Uterine smooth muscle cell (primary cell): ENCODE measurements at places on chromosomes 5 and 9. TPM values are rescaled to one million over a fixed set of nuclear protein-coding genes. Genes with fewer than 3 reads are reported as not detected.

The MAN1B1 gene
- total RNA-seq = 73.2 and 128 TPM in 2 replicates

The TNFSF15 gene
- 3.0 and 3.4 TPM in 2 replicates for total RNA-seq

The GRM6 gene
- not detected in 2 replicates for total RNA-seq

The SPINK6 gene
- total RNA-seq = not detected in 2 replicates

The ITK gene
- not detected in 2 replicates for total RNA-seq

The PLCXD3 gene
- 5.5 and 23.2 TPM in 2 replicates for total RNA-seq

The HK3 gene
- total RNA-seq = not detected in 2 replicates

The HSPB3 gene
- 0.25 and 1.8 TPM in 2 replicates for total RNA-seq

The PPP2R2B gene
- total RNA-seq = 0.87 and 1.3 TPM in 2 replicates

The PHF24 gene
- under 0.01 and 0.11 TPM in 2 replicates for total RNA-seq

The LAMC3 gene
- total RNA-seq = 0.89 and 1.00 TPM in 2 replicates

The FAM120AOS gene
- 33.6 and 47.4 TPM in 2 replicates for total RNA-seq

The SLC6A7 gene
- total RNA-seq = under 0.01 TPM in 1 of 2 replicates, not detected in the other

The AQP7 gene
- total RNA-seq = under 0.01 TPM in 1 of 2 replicates, not detected in the other

The TAF11L5 gene
- not detected in 2 replicates for total RNA-seq

The SECISBP2 gene
- total RNA-seq = 27.8 and 32.6 TPM in 2 replicates

The C9orf50 gene
- total RNA-seq = 0.12 TPM in 1 of 2 replicates, not detected in the other

The CATSPER3 gene
- 0.12 and 0.22 TPM in 2 replicates for total RNA-seq

The ARL14EPL gene
- 0.89 TPM in 1 of 2 replicates, not detected in the other for total RNA-seq

The TEX48 gene
- total RNA-seq = not detected in 2 replicates

The CDX1 gene
- total RNA-seq = 0.12 TPM in 1 of 2 replicates, not detected in the other

The DMRTA1 gene
- total RNA-seq = 1.00 and 1.5 TPM in 2 replicates

The NCS1 gene
- total RNA-seq = 54.2 and 76.2 TPM in 2 replicates

The ANKRD18B gene
- total RNA-seq = 2.3 and 6.7 TPM in 2 replicates

The BTNL8 gene
- total RNA-seq = not detected in 2 replicates

The ADAMTS2 gene
- total RNA-seq = 31.4 and 52.6 TPM in 2 replicates

The ADAMTS19 gene
- 0.12 and 1.2 TPM in 2 replicates for total RNA-seq
